ENCODE measurements at places on chromosomes 13 and 19. TPM values are rescaled to one million over a fixed set of nuclear protein-coding genes. Genes with fewer than 3 reads are reported as not detected.
A peak's percentile ranks its signal among the peaks of the same experiment; 100 is the strongest.

DNA sequence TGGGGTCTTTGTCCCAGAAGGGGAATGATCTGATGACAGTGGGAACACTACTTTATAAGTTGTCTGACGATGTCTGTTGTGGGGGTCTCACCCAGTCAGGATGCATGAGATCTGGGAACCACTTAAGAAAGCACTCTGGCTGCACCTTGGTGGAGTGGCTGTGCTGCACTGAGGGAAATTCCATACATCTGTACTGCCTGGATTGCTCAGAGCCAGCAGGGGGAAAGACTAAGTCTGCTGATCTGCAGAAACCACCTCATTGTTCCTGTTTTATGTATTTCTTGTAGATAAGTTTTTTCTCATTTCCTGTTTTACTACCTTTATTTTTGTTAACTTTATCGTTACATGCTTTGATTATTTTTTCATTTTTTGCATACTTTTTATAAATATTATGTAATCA is 27.3 kb downstream of the ZNF430 start:
- H3K27ac ChIP-seq, result no peak overlapping the region
- no peak overlapping the region for H3K4me3 ChIP-seq

DNA sequence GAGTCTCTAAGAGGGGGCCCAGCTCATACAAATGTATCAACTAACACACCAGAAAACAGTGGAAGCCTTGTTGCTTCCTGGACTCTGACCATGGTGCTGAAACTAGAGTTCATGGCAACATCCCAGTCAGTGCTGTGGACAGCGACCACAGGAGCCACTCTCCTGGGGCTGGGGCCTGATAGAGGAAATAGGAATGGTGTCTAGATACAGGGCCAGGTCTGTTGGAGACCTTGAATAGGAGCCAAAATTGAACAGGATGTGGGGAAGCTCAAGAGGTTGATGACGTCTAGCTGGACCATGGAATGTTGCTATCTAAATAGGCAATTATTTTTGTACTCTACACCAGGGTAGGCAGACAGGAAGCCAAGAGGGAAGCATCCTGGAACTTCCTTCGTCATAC is 21.7 kb downstream of the LILRB4 start:
- no peaks in the 10 kb centered on the region for H3K36me3 ChIP-seq
- no peak overlapping the region for H3K4me3 ChIP-seq
- H3K27ac ChIP-seq, result no peak overlapping the region
- DNase-seq, result peak; percentile 53
- H3K27me3 ChIP-seq, result no peaks in the 10 kb centered on the region

The RDH8 gene
- not detected for total RNA-seq

- H3K4me3 ChIP-seq, result no peak overlapping the region
- peaks cover 11% of the 10 kb centered on the region for H3K4me1 ChIP-seq
- H3K27me3 ChIP-seq, result no peaks in the 10 kb centered on the region
- H3K27ac ChIP-seq, result no peak overlapping the region
Measured at GRCh38 chr13:57918913-57919312, 287.4 kb downstream of the PCDH17 start.

GRCh38 chr13:55893540-55893939 is 1247.2 kb upstream of the PRR20A start:
- no peak for DNase-seq
- H3K36me3 ChIP-seq, result no peaks in the 10 kb centered on the region
- H3K4me1 ChIP-seq, result no peaks in the 10 kb centered on the region
- H3K27ac ChIP-seq, result no peak overlapping the region

GRCh38 chr13:102567857-102568256 is 28.9 kb upstream of the TPP2 start:
- no peaks in the 10 kb centered on the region for H3K27me3 ChIP-seq
- DNase-seq, result no peak
- H3K4me3 ChIP-seq, result no peak overlapping the region
- H3K36me3 ChIP-seq, result no peaks in the 10 kb centered on the region
- no peak overlapping the region for H3K27ac ChIP-seq

- no peak overlapping the region for H3K27ac ChIP-seq
- H3K4me3 ChIP-seq, result no peak overlapping the region
- H3K4me1 ChIP-seq, result peaks cover 25% of the 10 kb centered on the region
- H3K36me3 ChIP-seq, result no peaks in the 10 kb centered on the region
- DNase-seq, result no peak
Measured at GRCh38 chr19:16445238-16446107, 26.3 kb downstream of the EPS15L1 start.

The ZNF567 gene
- 27.7 TPM for total RNA-seq

The ZNF85 gene
- total RNA-seq, result 48.3 TPM

The HOMER3 gene
- 66.9 TPM for total RNA-seq

DNA sequence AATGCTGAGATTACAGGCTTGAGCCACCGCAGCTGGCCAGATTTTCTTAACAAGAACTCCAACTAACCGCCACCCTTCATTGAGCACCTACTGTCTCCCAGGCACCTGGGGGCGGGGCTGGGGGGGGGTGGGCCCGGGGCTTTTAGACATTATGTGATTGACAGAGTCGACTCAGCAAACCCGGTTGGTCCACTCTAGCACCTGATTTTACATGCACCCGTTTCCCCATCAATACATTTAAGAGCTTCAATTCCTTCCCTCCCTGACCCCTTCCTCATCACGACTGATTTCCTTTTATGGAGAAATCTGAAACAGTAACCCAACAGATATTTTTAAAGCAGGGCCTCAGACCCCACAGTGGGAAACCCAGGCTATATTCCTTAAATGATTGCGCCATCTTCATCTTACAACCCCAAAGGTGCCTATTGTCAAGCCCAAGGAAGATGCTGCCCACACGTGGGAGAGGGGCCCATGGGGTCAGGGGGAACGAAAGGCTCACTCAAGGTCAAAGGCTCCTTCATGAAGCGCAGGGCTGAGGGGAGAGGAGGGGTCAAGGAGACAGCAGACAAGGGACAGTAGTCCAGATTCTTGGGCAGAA is 1.8 kb downstream of the INSR start:
- no peak overlapping the region for H3K27ac ChIP-seq
- peaks cover 11% of the 10 kb centered on the region for H3K27me3 ChIP-seq
- H3K4me3 ChIP-seq, result peak overlapping the region; percentile 99

- H3K4me1 ChIP-seq, result no peaks in the 10 kb centered on the region
- no peak for DNase-seq
- H3K27me3 ChIP-seq, result no peaks in the 10 kb centered on the region
- H3K4me3 ChIP-seq, result no peak overlapping the region
Measured at GRCh38 chr13:22325761-22326160, 654.9 kb downstream of the FGF9 start.

Measured in neural progenitor cell (in vitro differentiated cells).